Activated CD4-positive, alpha-beta T cell treated with anti-CD3 and anti-CD28 coated beads, Interleukin-2, amount 10 ng/mL, durations not matched to agents 7 days and 5 days (primary cell): ENCODE measurements at places on chromosomes 3 and 15. TPM values are rescaled to one million over a fixed set of nuclear protein-coding genes. Genes with fewer than 3 reads are reported as not detected.

- DNase-seq = no peak
Observed at GRCh38 chr3:141055136-141055535, 4.0 kb downstream of the SPSB4 start.

DNA sequence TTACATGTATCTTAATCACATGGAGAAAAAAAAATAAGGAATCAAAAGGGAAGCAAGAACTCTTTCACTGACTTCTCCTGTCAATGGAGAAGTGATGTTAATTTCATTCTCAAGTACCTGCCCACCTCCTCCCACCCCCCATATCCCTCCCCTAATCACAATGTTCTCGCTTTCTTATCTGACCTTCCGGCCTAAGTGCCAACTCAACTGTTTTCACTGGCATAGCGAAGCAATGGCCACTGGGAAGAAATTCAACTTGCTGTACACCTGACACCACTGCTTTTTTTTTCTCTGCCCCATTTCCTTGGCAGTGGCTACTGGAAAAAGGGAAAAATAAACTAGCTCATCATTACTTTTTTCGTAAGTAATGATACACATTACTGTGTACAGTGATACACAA lies 3.8 kb downstream of the SGO1 start:
- DNase-seq = no peak

DNA sequence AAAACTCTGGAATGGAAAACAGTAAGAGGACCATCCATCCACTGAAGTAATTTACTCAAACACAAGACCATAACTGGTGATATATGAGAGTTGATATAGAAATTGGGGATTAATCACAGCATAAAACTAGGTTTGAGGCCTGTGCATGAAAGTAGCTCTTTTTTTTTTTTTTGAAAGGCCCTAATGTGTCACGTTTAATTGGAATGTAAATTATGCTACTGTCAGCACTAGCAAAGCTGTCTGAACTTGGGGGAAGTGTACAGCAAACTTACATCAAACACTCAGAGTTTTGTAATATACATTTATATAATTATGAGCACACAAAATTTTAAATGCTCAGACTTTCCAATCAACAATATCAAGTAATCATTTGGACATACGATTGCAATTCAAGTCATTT lies 154.1 kb downstream of the GREM1 start:
- no peak for DNase-seq

DNA sequence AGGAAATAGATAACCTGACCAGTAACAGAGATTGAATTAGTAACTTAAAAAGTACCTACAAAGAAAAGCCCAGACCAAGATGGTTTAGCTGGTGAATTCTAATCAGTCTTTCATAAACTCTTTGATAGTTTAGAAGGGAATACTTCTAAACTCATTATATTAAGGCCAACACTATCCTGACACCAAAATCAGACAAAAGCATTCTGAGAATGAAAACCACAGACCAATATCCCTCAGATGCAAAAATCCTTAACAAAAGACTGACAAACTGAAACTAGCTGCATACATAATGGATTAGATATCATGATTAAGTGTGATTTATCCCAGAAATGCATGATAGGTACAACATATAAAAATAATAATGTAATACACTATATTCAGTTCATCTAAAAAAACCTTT lies 115.6 kb downstream of the RFX7 start:
- no peak for DNase-seq

The TM6SF1 gene
- total RNA-seq = 9.4 TPM
